ENCODE measurements at places on chromosomes 7 and 10. TPM values are rescaled to one million over a fixed set of nuclear protein-coding genes. Genes with fewer than 3 reads are reported as not detected.

PPP1R3C gene
- 7.3 TPM for total RNA-seq

TBC1D12 gene
- 19.0 TPM for total RNA-seq

MSMB gene
- total RNA-seq = not detected

TMEM196 gene
- not detected for total RNA-seq

CALN1 gene
- 0.22 TPM for total RNA-seq

SEM1 gene
- 15.6 TPM for total RNA-seq

SLC25A40 gene
- total RNA-seq = 32.1 TPM

CC2D2B gene
- total RNA-seq = 2.4 TPM

C10orf62 gene
- not detected for total RNA-seq

GPNMB gene
- total RNA-seq = 803 TPM
